WERI-Rb-1 (cell line): ENCODE measurements at places on chromosomes 12 and 14.

DNA sequence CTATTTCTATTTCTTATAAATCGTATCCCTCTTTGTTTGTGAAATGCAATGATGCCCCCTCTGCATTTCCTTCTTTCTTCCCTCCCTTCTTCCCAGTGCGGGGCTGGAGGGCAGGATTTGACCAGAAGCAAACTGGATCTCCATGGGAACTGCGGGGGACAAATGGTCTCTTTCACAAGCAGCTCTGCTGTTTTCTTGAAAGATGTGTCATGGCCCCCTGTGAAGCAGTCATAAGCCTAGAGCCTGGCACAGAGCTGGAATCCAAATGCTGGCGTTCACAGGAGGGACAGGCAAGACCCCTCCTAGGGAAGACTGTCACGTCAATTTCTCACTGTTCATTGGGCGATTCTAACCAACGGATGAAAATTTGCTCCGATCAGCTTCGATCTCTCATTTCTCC is 203.5 kb upstream of the NOS1 start:
- no peak for DNase-seq

DNA sequence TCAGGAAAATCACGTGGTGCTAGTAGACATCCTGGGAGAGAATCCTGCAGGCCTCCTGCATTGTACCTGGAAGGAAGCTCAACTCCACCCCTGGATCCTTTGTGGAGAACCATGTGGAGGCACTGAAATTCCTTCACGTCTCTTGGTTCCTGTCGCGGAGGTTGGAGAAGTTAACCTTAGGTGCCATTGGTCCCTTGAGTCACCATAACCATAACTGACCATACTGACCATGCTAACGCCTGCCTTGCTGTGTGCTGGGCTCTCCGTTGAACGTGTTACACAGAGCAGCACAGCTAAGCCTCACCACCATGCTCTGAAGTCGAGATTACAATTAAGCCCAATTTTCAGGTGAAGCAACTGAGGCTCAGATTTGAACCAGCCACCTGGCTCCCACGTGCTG is 18.6 kb downstream of the C14orf132 start:
- DNase-seq, result no peak

DNA sequence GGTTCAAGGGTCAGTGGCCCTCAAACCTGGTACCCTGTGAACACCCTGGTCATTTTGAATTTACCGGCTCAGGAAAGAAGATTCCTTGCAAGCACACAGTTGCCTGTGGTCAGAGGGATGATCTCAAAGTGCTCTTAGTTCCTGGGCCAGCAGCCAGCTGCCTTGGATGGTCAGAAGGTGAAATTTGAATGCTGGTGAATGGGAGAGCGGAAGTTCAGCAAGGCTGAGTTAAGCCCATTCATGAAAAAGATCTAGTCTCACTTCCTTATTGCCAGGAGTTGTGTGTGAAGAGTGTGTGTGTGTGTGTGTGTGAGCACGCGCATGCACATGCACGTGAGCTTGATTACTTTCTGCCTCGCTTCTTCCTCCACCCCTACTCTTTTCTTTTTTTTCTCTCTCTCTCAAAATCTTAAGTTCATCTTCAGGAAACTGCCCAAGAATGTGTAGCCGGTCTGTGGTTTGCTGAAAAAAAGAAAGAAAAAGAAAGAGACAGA is 155.5 kb upstream of the CCND2 start:
- DNase-seq, result no peak

DNA sequence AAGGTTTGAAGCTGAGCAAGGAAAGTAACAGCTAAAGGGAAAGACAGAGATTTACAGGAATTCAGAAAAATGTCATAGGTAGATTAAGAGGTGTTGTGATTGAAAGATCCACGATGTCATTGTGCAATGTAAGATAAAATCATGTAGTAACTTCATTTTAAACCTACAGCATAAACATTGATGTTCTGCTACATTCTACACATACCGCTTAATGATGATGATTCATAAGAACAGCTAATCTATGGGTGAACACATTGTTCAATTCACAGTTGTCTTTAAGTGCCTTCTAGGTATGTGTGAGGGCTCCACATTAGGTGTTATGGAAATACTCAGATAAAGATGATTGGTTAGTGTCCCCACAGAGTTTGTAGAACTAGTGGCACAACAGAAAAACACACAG is 170.9 kb downstream of the GRIP1 start:
- no peak for DNase-seq

DNA sequence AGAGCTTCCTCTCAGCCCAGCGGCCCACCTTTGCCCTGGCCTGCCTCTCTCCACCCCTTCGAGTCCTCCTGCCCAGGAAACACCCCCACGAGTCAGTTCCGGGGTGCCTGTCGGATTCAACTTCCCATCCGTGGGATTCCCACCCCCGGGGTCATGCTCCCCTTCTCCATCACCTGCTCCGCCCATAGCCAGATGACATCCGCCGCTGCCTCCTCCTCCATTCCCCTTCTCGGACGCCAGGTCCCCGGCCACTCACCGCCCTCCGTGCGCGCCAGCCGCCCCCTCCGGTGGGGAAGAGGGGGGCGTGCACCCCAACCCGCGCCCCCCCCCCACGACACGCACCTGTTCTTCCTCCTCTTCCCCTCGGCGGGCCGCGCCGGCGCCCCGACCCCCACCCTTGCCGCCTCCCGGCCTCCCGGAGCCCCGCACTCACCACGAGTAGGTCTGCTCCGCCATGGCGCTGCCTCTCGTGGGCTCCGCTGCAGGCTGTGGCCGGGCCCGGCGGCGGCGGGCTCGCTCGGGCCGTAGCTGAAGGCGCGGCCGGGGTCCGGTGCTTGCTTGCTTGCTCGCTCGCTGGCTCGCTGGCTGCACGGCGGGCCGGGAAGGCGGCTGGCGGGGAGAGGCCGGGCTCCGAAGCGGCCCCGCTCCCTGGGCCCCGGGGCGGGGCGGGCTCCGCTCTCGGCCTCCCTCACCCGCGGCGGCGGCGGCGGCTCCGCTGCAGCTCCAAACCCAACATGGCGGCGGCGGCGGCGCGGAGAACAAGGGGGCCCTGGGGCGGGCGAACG is 554 bp downstream of the SPPL3 start:
- DNase-seq, result peak; percentile 56

DNA sequence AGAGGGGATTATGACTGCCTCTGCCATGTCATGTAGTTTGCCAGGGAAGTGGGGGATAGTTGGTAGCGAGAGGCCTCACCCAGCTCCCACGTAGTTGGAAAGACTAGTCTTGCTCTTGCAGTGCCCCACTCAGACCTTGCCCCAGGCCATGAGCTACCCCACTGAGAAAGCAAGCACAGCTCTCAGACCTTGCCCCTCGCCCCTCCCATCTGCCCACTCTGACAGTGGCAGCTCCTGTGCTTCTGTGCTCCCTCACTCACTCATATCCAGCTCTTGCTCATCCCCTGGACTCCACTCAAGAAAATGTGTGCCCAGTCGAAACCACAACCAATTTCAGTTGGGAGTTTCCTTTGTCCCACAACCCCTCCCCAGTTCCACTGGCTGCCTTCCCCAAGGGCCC is 55.5 kb upstream of the BDKRB2 start:
- no peak for DNase-seq

DNA sequence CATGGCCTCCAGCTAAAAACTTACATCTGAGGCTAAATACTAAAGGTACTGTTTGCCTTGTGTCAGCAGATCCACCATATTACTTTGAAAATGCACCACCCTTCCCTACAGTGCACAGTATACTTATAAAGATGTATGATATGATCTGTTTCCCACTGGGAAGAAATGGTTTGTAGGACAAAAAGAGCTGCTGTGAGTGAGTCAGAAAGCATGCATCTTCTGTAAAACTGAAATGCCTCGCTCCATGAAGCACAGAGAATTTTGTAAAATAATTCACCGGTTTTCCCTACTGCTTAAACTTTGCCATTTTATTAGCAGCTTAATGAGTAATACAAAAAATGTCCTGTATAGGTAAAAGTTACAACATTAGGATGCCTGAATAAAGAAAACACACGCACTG is 68.8 kb downstream of the MDGA2 start:
- no peak for DNase-seq

DNA sequence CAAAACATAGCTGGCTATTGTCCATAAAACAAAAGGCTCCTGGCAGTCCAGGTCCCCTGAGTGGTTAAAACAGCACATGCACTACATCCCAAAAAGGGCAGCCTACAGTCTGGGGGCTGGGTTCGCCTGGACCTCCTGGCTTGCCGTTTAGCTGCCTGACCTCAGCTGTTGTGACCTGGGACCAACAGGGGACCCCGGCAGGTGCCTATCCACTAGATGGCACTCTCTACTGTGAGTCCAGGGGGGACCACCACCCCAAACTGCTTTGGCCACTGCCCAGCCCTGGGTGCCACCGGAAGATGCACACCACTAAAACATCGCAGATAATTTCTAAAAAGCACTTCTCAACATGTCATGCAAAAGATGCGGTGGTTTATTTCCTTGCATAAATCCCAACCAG is 2.9 kb upstream of the RTL1 start:
- no peak for DNase-seq

GRCh38 chr12:94500831-94501567 is 41.3 kb upstream of the CEP83 start:
- DNase-seq, result no peak

- DNase-seq, result no peak
These were observed 168.5 kb downstream of the CAPZA3 start for GRCh38 chr12:18906395-18906794.

DNA sequence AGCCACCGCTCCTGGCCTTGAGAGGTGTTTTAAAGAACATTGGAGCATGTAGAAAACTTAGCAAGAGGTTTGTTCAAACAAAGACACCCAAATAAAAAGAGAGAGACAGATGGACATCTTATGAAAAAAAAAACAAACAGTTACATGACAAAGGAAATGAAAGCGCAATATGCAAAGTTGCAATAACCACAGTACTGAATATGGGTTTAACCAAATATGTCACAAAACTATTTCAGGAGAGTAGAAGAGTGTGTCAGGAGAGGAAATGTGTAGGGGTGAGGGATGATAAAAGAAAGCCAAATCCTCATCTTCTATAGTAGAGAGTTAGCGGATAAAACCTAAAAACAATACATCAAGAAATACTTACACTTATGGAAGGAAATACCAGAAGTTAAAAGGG is 98.4 kb downstream of the GTF2A1 start:
- no peak for DNase-seq

- DNase-seq, result no peak
These were observed 66.3 kb downstream of the OTX2 start for GRCh38 chr14:56744016-56744415.

DNA sequence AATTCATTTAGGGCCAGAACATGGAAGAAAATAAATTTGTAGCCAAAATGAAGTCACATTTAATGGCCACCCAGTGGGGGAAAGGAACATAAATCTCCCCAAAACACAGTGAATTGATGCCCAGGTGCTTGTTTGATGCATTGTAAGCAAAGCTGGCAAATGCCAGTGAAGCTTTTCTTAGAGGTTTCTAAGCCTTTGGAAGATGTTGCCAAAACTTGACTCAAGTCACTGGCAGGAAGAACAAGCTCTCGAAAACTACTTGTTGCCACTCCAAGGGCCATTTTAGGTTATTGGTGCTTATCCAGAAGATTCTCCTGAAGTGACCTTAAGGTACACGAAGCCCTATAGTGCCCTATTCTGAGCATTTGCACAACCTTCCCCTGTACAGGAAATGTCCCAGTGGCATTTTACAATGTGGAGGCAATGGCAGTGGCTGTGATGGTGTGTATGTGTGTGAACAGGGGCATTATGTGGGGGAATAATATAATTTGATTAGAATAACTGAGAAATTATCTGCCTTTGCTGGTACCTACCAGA is 89.5 kb upstream of the NOVA1 start:
- DNase-seq, result no peak

GRCh38 chr12:107657133-107657532 is 28.5 kb upstream of the PWP1 start:
- DNase-seq, result no peak

DNA sequence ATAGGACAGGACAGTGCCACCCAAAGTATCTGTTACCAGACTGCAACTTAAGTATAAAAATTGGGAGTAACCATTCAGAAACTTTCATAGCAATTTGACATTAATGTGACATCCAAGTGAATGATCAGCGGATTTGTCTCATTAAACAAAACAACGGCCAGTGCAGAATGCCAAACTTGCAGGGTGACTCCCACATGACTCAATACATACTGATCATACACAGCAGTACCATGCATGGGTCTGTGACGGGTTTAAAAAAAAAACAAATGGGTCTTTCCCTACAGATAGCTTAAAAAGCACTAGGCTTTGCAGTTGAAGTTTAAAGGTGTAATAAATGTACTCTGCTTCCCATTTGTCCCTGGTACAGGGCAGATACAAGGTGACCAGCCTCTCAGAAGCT is 116.6 kb downstream of the SLC35F4 start:
- no peak for DNase-seq

DNA sequence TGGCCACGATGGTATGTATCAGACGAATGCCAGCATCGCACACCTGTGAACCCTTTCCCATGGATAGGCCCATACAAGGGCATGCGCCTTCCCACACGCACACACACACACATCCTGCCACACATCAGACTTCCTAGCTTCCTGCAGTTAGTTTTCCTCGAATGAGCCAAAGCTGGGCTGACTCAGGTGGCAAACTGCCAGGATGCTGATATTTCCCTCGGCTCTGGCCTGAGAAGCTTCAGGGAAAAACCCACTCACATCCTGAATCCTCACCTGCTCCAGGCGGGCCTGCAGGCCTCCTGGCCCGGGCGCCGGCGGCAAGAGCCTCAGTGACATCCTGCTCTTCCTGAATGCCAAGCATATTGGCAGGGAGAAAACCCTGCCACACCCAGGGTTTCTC is 22.4 kb downstream of the CALM1 start:
- no peak for DNase-seq

- no peak for DNase-seq
These were observed 24.1 kb upstream of the CNTN1 start for GRCh38 chr12:40668099-40668529.

GRCh38 chr12:51836041-51836826 is 12.3 kb downstream of the FIGNL2 start:
- peak; percentile 80 for DNase-seq

DNA sequence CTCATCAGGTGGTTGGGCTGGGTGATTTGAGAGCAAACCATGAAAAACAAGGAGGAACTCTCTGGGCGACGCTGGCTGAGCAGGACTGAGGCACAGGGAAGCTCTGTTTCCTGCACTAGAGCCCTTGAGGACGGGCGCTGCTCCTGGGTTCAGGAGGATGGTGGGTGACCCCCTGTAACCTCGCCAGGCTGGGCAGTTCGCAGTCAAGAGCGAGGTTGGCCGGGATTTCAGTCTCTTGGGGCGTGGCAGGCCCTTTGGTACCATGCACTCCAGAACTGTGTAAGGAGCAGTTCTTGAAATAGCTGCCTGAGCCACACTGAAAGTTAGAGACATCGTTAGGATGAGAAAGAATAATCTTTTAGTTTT is 202.2 kb downstream of the TSPAN9 start:
- DNase-seq, result no peak

DNA sequence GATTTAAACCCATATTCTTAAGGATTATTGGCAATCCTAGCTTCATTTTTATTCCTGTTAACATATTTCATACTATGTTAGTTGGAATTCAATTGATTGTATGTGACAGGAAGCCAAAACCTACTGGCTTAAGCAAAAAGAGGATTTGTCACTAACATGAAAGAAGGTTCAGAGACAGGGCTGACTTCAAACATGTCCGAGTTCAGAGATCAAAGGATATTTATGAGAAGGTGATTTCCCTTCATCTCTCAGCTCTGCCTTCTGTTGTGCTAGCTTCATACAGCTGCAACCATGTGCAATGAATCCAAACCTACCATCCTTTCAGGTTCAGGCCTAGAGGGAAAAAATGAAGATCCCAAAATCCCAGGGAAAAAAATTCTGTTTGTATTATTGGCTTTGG is 349.7 kb downstream of the ATP23 start:
- no peak for DNase-seq

- no peak for DNase-seq
These were observed 111.6 kb downstream of the SCAF11 start for GRCh38 chr12:45878630-45879255.

- no peak for DNase-seq
These were observed 102.8 kb downstream of the PTPRB start for GRCh38 chr12:70534466-70534865.
